Mammary epithelial cell (primary cell): ENCODE measurements at places on chromosomes 11 and 22. TPM values are rescaled to one million over a fixed set of nuclear protein-coding genes. Genes with fewer than 3 reads are reported as not detected.

MS4A14 gene
- total RNA-seq: not detected

DNA sequence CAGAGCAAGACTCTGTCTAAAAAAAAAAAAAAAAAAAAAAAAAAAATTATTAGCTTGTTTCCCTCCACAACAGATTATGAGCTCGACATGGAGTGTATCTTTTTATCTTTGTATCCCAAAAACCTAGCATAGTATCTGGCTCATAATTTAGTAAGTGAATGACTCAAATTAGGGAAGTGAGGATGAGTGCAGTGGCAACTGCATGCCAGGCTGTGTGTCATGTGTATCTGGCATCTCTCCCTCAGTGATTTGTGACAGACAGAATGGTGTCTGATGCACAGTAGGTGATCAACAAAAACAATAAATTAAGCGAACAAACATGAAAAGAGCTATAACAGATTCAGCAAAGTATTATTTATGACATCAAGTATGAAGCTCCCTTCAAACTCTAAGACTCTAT, 7.2 kb downstream of the STK33 start:
- no peak for DNase-seq

DNA sequence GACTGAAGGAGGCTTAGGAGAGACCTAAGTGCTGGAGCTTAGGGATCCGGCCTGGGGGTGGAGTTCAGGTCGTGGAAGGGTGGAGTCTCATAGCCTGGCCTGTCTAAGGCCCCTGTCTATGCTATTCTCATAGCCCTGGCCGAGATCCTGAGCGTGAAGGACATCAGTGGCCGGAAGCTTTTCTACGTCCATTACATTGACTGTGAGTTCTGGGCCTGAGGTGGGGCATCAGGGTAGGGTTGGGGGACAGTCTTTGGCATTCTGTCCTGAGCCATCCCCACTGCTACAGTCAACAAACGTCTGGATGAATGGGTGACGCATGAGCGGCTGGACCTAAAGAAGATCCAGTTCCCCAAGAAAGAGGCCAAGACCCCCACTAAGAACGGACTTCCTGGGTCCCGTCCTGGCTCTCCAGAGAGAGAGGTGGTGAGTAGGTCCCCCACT, 603 bp downstream of the KAT5 start:
- no peak for DNase-seq

DNA sequence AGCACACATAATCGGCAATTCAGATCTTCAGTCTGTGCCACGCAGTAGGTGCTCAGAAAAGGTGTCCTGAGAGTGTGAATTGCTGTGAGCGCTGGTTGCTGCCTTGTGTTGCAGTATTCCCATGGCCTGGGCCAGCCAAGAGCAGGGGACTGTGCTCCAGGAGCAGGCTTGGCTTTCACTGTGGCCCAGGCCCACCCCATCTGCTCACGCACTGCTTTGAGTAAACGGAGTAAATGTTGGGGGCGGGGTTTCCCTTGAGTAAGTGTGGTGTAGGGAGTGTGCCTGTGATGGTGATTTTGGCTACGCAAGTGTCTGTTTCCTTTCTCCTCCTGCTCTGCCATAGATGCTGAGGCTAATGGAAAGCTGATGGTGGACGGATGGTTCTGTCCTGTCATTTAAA, 2.3 kb downstream of the CTTN start:
- DNase-seq: no peak

DNA sequence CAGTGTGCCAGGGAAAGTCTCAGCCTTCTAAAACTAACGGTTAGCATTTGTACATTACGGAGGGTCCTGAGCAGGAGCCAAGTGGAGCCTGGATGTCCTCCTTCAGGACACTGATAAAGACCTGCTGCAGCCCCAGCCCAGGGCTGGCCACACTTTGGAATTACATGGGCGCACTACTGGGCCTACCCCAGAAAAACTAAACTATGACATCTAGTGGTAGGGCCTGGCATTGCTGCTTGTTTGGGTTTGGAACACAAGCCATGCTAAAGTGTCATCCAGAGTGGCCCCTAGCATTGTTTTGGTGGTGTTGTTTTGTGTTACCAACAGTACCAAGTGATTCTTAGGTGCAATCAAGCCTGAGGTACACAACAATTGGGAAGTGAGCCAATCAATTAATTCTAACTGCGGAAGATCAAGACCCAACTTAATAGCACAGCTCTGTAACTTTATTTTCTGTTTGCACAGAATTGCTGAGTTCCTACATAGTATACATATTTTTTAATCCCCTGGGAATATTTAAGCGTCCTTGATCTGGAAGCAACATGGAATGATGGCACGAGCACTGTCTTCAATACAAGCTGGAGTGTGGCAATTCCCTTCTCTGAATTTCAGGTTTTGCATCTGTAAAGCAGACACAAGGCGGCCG, 340.7 kb downstream of the LARGE1 start:
- peak; percentile 28 for DNase-seq

MS4A12 gene
- total RNA-seq: not detected

APOL3 gene
- total RNA-seq: 1.3 and 1.6 TPM in 2 replicates

DNA sequence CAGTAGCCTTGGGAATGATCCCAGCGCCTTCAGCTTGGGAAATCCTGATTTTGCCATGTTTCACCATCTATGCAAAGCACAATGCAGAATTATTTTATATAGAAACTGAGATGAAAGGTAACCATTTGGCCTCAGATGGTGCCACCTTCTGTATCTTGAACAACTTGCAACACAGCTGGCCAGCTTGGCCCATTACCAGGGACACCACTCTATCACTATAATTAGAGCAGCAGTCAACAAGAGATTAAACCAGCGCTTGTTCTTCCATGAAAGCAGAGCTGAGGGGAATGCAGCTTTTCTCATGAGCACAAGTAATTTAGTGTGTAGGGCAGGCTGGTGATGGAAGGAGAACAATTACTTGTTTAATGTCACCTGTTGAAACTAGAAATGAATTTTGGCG, 6.7 kb upstream of the ZDHHC13 start:
- DNase-seq: no peak

CD248 gene
- total RNA-seq: 0.67 TPM

- peak; percentile 99 for DNase-seq
Measured at GRCh38 chr11:113505541-113506375, 30.6 kb upstream of the DRD2 start.

TBX10 gene
- total RNA-seq: not detected in 2 replicates

DNA sequence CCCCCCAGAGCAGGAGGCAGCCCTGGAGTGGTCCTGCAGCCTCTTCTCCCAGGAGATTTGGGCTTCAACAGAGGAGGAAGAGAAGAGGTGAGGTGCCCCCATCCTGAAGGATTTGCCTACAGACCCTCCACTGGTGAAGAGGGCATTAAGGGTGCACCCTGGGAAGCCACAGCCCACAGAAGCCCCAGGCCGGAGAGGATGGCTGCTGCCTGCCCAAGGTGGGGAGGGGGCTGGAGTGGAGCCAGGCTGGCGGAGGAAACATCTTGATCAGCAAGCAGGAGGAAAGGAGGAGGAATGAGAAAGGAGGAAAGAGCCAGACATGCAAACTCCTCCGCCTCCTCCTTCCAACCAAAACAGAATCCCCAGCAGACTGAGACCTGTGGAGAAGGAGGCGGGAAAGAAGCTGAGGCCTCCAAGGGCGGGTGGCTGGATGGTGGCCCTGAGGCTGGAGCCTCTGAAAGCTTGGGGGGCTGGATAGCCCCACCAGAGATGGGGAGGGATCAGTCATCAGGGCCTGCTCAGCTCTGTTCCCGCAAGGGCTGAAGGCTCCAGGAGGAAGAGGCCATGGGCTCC, 31.3 kb downstream of the ARRB1 start:
- no peak for DNase-seq

TRIM66 gene
- 7.0 TPM for total RNA-seq

MYO7A gene
- 3.0 TPM for total RNA-seq
